SK-N-SH (cell line): ENCODE measurements at places on chromosomes 13 and 19. TPM values are rescaled to one million over a fixed set of nuclear protein-coding genes. Genes with fewer than 3 reads are reported as not detected.

Gene SRRM5
- 0.15 and 0.19 TPM in 2 replicates for polyA plus RNA-seq

Gene FGF14
- polyA plus RNA-seq, result 0.20 and 0.36 TPM in 2 replicates

Gene USHBP1
- polyA plus RNA-seq, result 0.03 and 0.05 TPM in 2 replicates

Gene ZNF90
- polyA plus RNA-seq, result 1.4 and 1.5 TPM in 2 replicates

Gene CABP5
- not detected in 2 replicates for polyA plus RNA-seq

Gene TRAPPC5
- 44.1 and 49.4 TPM in 2 replicates for polyA plus RNA-seq

Gene LILRB2
- polyA plus RNA-seq, result not detected in 2 replicates

Gene ZNF534
- not detected in 2 replicates for polyA plus RNA-seq

DNA sequence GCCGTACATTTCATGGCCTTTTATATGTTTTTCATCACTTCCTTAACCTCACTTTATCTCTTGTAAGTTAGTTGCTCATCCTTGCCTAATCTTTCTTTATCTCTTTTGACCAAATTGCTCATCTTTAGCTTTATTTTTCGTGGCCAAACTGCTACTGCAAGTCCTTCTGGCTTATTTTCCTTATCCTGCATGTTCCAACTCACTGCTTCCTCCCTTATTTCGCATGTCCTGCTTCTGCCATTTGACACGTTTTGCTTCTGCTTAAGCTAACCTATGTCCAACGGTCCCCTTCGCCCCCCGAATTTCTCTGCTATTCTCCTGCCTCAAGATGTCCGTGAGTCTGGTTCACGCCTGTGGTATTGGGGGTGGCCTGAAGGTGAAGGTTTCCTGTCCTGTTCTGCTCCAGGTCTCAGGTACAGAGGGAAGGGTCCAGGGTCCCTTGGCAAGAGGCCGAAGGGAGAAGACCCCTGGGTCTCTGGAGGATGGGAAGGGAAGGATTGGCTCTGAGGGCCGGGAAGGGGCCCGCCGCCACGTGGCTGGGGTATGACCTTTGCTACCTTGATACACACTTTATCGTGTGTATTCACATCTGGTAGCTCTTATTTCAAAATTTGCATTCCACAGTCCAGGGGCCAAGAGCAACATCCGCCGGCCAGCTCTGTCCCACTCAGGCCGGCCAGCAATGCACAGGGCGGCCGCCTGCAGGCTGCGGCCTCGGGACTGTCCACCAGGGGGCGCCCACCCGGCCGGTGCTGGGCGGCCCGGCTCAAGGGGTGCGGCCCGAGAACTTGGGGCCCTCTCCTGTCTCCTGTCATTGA lies 2.9 kb upstream of the C19orf85 start:
- H3K4me1 ChIP-seq, result peaks cover 3% of the 10 kb centered on the region; the same call in 1 of the 2 replicates
- H3K27me3 ChIP-seq, result no peaks in the 10 kb centered on the region
- peak; percentile 90 for DNase-seq
- H3K27ac ChIP-seq, result no peak overlapping the region
- H3K4me3 ChIP-seq, result peak overlapping the region; percentile 33; the same call in 1 of the 2 replicates

- H3K27ac ChIP-seq, result peak overlapping the region; percentile 27; the same call in 1 of the 2 replicates
- H3K4me3 ChIP-seq, result peak overlapping the region; percentile 67
- no peaks in the 10 kb centered on the region for H3K4me1 ChIP-seq
- no peak for DNase-seq
- H3K27me3 ChIP-seq, result no peaks in the 10 kb centered on the region
- H3K36me3 ChIP-seq, result no peaks in the 10 kb centered on the region
Measured at GRCh38 chr19:29844891-29845573, 33.2 kb downstream of the CCNE1 start.

GRCh38 chr19:35666251-35666913 lies at the start of gene UPK1A:
Gene UPK1A (plus strand): TSS chr19:35666517. CDS start chr19:35666813, 296 bp downstream.
- DNase-seq, result no peak
- H3K4me1 ChIP-seq, result no peaks in the 10 kb centered on the region
- H3K4me3 ChIP-seq, result no peak within 1 kb of the TSS
- no peaks in the 10 kb centered on the region for H3K36me3 ChIP-seq

DNA sequence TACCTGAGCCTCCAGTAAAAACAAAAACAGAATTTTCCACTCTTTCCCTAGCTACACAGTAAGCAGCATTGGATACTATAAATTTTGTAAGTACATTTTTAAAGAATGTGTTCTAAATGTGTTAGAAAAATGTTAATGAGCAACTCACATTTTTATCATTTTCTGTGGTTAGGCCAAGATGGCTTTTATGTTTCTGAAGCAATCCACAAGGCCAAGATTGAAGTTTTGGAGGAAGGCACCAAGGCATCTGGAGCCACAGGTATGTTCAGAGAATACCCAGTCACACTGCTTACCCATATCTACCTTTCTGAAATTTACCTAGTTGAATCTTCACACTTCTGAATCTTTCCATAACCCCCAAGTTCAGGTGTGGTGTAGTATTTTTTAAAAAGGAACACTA lies 21.6 kb downstream of the SERPINE3 start:
- H3K36me3 ChIP-seq, result peaks cover 60% of the 10 kb centered on the region
- no peaks in the 10 kb centered on the region for H3K27me3 ChIP-seq
- H3K4me3 ChIP-seq, result no peak overlapping the region
- DNase-seq, result no peak
- H3K4me1 ChIP-seq, result no peaks in the 10 kb centered on the region

DNA sequence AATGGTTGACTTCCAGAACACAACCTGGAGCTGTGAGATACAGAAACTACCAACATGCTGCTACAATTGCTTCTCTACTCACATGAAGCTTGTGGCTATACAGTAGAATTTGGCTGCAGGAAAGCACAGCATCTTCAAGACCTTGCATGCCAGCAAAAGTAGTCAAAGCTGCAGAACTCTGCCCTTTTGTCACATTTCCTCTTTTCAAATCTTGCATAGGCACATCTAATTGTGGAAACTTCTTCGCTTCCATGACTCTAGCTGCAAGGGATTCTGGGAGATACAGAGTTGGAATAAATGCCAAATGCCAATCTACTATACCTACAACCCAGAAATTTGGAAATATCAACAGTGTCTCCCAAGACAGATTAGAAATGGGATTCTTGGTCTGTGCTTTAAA lies 462.2 kb downstream of the FOXO1 start:
- H3K27me3 ChIP-seq, result no peaks in the 10 kb centered on the region
- no peaks in the 10 kb centered on the region for H3K36me3 ChIP-seq
- peaks cover 8% of the 10 kb centered on the region; the same call in 1 of the 2 replicates for H3K4me1 ChIP-seq
- H3K27ac ChIP-seq, result no peak overlapping the region
- DNase-seq, result no peak

DNA sequence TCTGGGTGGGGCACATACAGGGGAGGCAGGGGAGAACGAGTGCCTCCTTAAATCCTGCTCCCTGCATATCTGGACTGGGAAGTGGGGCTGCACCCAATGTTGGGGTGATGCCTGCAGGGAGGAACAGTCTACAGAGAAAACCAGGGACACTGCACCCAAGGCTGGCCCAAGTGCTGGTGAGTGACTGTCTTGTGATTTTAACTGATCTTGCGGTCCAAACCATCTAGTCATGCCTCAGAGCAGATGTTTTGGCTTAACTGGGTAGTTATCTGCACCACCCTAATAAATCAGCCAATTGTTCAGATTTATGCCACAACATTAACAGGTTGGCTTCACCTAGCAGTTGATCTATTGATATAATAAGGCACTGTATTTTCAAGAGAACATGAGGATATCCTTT lies 219.2 kb upstream of the IRS2 start:
- H3K4me1 ChIP-seq, result peaks cover 18% of the 10 kb centered on the region; the same call in 1 of the 2 replicates
- no peaks in the 10 kb centered on the region for H3K36me3 ChIP-seq
- no peak for DNase-seq
- no peak overlapping the region for H3K4me3 ChIP-seq
- H3K27ac ChIP-seq, result no peak overlapping the region

- H3K36me3 ChIP-seq, result no peaks in the 10 kb centered on the region
- H3K27ac ChIP-seq, result no peak overlapping the region
- no peak overlapping the region for H3K4me3 ChIP-seq
- no peaks in the 10 kb centered on the region for H3K27me3 ChIP-seq
- H3K4me1 ChIP-seq, result peaks cover 8% of the 10 kb centered on the region; the same call in 1 of the 2 replicates
Measured at GRCh38 chr13:32902874-32903273, 113.3 kb upstream of the KL start.

GRCh38 chr19:33387351-33388230 lies 14.1 kb downstream of the CEBPG start:
- H3K4me3 ChIP-seq, result no peak overlapping the region
- no peak for DNase-seq
- no peak overlapping the region for H3K27ac ChIP-seq
- no peaks in the 10 kb centered on the region for H3K4me1 ChIP-seq

- no peak overlapping the region for H3K4me3 ChIP-seq
- no peaks in the 10 kb centered on the region for H3K36me3 ChIP-seq
- H3K4me1 ChIP-seq, result no peaks in the 10 kb centered on the region
- DNase-seq, result no peak
- H3K27me3 ChIP-seq, result peaks cover 35% of the 10 kb centered on the region
Measured at GRCh38 chr19:51535535-51535934, 4.1 kb upstream of the SIGLEC6 start.

- H3K4me3 ChIP-seq, result peak within 1 kb of the TSS; percentile 66
- H3K36me3 ChIP-seq, result no peaks in the 10 kb centered on the region
- peak; percentile 91 for DNase-seq
- H3K27me3 ChIP-seq, result no peaks in the 10 kb centered on the region
Measured at GRCh38 chr19:46428239-46429135, at the start of gene PNMA8C. Gene PNMA8C (minus strand): TSS chr19:46428936. CDS start chr19:46428359, 577 bp downstream.

- peaks cover 64% of the 10 kb centered on the region for H3K27me3 ChIP-seq
- no peaks in the 10 kb centered on the region for H3K36me3 ChIP-seq
- H3K27ac ChIP-seq, result no peak overlapping the region
- H3K4me3 ChIP-seq, result no peak overlapping the region
- no peak for DNase-seq
Measured at GRCh38 chr19:41455936-41456335, 13.0 kb downstream of the ERICH4 start.

DNA sequence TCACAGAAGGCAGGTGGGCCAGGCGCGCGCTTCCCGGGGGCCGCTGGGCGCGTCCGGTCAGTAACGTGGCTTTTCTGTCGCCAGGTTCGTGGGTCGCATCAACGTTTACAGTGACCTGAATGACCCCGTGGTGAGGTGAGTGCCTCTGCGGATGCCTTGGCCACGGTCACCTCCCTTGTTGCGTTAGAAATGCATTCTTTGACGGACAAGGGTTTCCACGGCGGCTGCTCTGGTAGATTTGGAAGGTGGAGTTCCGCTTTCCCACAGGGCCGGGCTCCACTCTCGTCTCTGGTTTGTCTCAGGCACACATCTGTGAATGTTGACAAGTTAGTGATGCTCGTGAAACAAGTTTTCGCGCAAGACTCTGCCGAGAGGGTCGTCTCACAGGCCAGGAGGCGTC lies 130.0 kb downstream of the ATP11A start:
- H3K27ac ChIP-seq, result no peak overlapping the region

GRCh38 chr13:47549219-47549752 lies 451.8 kb downstream of the SUCLA2 start:
- H3K27me3 ChIP-seq, result no peaks in the 10 kb centered on the region
- no peak overlapping the region for H3K27ac ChIP-seq
- peaks cover 10% of the 10 kb centered on the region; the same call in 1 of the 2 replicates for H3K4me1 ChIP-seq
- H3K4me3 ChIP-seq, result no peak overlapping the region
- no peaks in the 10 kb centered on the region for H3K36me3 ChIP-seq

DNA sequence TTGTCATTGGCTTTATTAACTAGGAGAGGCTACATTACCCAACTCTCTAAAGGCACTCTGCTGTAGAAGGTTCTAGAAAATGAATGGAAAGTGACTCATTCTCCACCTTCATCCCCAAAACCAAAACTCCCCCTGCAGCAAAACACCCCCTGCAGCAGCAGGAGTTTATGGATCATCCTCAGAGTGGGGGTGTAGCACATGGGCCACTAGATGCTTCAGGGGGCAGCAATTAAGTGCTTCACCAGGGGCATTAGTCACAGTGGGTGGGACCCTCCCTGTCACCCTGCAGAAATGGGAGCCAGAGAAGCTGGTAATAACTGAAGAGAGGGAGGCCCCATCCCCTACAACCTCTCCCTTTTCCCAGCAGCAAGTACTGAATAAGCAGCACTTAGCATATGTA lies 64.5 kb upstream of the MED4 start:
- H3K36me3 ChIP-seq, result no peaks in the 10 kb centered on the region
- no peak overlapping the region for H3K27ac ChIP-seq
- no peaks in the 10 kb centered on the region for H3K27me3 ChIP-seq
- peaks cover 13% of the 10 kb centered on the region; the same call in 1 of the 2 replicates for H3K4me1 ChIP-seq

- H3K27ac ChIP-seq, result no peak overlapping the region
- H3K4me1 ChIP-seq, result peaks cover 14% of the 10 kb centered on the region; the same call in 1 of the 2 replicates
- H3K4me3 ChIP-seq, result no peak overlapping the region; the same call in 1 of the 2 replicates
- peak; percentile 92 for DNase-seq
- peaks cover 5% of the 10 kb centered on the region for H3K36me3 ChIP-seq
Measured at GRCh38 chr13:100514788-100515409, 73.7 kb downstream of the GGACT start.

- DNase-seq, result peak; percentile 96
- H3K36me3 ChIP-seq, result peaks cover 6% of the 10 kb centered on the region
- H3K27me3 ChIP-seq, result no peaks in the 10 kb centered on the region
- no peak overlapping the region for H3K27ac ChIP-seq
Measured at GRCh38 chr19:14472202-14472938, 2.8 kb downstream of the PTGER1 start.

- H3K27ac ChIP-seq, result no peak overlapping the region
- H3K36me3 ChIP-seq, result no peaks in the 10 kb centered on the region
- DNase-seq, result no peak
- H3K4me3 ChIP-seq, result no peak overlapping the region
- peaks cover 8% of the 10 kb centered on the region; the same call in 1 of the 2 replicates for H3K4me1 ChIP-seq
Measured at GRCh38 chr13:112583592-112584277, 4.2 kb downstream of the TUBGCP3 start.

GRCh38 chr13:79187917-79188690 lies 218.0 kb downstream of the RBM26 start:
- no peak overlapping the region for H3K4me3 ChIP-seq
- H3K36me3 ChIP-seq, result no peaks in the 10 kb centered on the region
- no peak overlapping the region for H3K27ac ChIP-seq
- no peak for DNase-seq
- no peaks in the 10 kb centered on the region for H3K4me1 ChIP-seq
- no peaks in the 10 kb centered on the region for H3K27me3 ChIP-seq

GRCh38 chr19:9586764-9587163 lies 2.5 kb upstream of the ZNF121 start:
- no peaks in the 10 kb centered on the region for H3K36me3 ChIP-seq
- peak; percentile 45 for DNase-seq
- peaks cover 21% of the 10 kb centered on the region; the same call in 1 of the 2 replicates for H3K27me3 ChIP-seq
- H3K4me1 ChIP-seq, result no peaks in the 10 kb centered on the region
- peak overlapping the region; percentile 51; the same call in 1 of the 2 replicates for H3K4me3 ChIP-seq
